ENCODE measurements at places on chromosomes 4 and X. TPM values are rescaled to one million over a fixed set of nuclear protein-coding genes. Genes with fewer than 3 reads are reported as not detected.
A peak's percentile ranks its signal among the peaks of the same experiment; 100 is the strongest.

GRCh38 chr4:62711575-62711974 lies 1511.4 kb downstream of the ADGRL3 start:
- no peak for DNase-seq

IL2RG gene
- 3.6 TPM for polyA plus RNA-seq

GRCh38 chrX:119236623-119237561 lies 807 bp downstream of the PGRMC1 start:
- peak; percentile 31 for DNase-seq

DNA sequence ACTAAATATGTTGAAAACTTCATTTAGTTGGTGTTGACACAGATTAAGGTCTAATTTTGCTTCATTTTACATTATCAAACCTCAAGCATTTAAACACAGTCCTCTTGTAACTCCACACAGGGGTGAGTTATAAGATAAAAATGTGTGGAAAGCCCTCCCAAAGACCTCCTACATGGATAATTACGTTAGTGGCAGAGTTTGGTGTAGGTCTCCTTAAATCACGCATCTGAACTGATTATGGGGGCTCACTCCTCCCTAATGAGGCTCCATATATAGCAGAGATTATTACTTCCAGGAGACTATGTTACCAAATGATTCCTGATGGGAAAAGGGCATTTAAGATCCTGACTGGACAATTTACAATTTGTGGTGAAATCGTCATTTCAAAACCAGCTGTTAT lies 32.2 kb upstream of the VCX3B start:
- DNase-seq = no peak

SSX2B gene
- polyA plus RNA-seq = not detected

ZFYVE28 gene
- polyA plus RNA-seq = 3.4 TPM

GRCh38 chr4:187814737-187815465 lies 180.7 kb upstream of the ZFP42 start:
- DNase-seq = peak; percentile 16

CYLC1 gene
- not detected for polyA plus RNA-seq

GRCh38 chr4:54274795-54275665 lies 45.9 kb downstream of the PDGFRA start:
- no peak for DNase-seq

CENPVL3 gene
- not detected for polyA plus RNA-seq

DNA sequence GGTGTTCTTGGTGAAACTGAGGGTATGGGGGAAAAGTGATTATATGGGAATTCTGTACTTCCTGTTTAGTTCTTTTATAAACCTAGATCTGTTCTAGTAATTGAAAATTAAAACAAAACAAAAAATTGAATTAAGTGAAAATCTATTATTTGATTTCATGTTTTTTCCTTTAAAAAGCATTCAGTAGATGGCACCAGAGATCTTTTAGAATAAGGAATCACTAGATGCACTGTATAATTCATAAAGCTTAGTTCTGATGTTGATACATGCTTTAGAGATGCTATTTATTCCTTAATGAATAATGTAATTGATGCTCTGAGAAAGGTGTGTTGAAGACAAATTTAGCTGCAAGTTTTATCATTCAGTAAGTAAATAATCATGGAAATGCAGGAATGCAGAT lies 87.3 kb downstream of the LCORL start:
- DNase-seq = no peak

DNA sequence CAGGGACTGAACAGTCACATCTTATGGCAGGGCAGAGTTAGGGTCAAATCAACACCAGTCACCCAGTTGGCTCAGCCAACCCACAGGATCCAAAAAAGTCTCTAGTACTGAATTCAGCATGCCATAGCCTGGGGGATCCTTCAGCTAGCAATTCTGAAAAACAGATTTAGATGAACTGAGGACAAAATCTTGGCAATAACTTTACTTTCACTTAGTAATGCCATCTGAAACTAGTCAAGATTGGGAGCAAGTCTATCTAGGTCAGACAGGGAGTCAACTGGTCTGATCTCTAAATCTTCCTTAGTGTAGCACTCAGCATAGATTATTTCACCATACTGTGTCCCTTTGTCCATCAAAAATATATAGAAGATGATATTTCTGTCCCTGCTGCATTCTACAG lies 76.0 kb downstream of the HHIP start:
- no peak for DNase-seq

GRCh38 chr4:99841129-99841528 lies 24.5 kb downstream of the DAPP1 start:
- no peak for DNase-seq

- DNase-seq = no peak
Measured at GRCh38 chrX:139692506-139692849, 15.5 kb downstream of the MCF2 start.

DNA sequence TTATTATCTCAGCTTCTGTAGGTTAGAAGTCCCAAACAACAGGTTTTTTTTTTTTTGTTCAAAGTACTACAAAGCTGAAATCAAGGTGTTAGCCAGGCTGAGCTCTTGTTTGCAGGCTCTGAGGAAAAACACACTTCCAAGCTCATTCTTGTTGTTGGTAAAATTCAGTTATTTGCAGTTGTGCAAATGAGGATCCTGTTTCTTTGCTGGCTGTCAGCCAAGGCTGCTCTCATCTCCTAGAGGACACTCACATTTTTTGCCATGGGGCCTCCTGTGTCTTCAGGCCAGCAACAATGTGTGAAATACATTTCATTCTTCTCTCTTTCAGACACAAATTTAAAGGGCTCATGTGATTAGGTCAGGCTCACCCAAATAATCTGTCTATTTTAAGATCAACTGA lies 60.3 kb upstream of the HSD17B10 start:
- DNase-seq = no peak

GRCh38 chrX:154468217-154468616 lies 10.1 kb downstream of the PLXNA3 start:
- no peak for DNase-seq

- DNase-seq = no peak
Measured at GRCh38 chr4:23789762-23790161, 100.1 kb downstream of the PPARGC1A start.

GRCh38 chr4:168769416-168769815 lies 240.6 kb downstream of the CBR4 start:
- no peak for DNase-seq

Data from right lung (tissue), 10 donors.